ENCODE measurements at places on chromosomes 6 and 20.

GRCh38 chr20:46083101-46083500, 6.7 kb downstream of the NCOA5 start:
- no peak for DNase-seq

DNA sequence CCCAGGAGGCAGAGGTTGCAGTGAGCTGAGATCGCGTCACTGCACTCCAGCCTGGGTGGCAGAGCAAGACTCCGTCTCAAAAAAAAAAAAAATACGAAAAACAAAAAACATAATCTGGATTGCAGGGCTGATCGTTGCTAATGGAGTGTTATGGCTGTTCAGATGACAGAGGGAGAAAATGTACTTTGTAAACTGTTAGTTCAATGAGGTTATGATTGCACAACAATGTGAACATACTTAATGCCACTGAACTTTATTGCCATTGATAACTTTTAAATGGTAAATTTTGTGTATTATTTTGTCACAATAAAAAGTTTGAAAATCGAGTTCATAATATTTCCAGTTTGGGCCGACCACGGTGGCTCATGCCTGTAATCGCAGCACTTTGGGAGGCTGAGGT, 10.5 kb downstream of the C20orf173 start:
- DNase-seq, result no peak

- peak; percentile 24 for DNase-seq
Observed at GRCh38 chr6:48016020-48016755, 94.8 kb downstream of the PTCHD4 start.

DNA sequence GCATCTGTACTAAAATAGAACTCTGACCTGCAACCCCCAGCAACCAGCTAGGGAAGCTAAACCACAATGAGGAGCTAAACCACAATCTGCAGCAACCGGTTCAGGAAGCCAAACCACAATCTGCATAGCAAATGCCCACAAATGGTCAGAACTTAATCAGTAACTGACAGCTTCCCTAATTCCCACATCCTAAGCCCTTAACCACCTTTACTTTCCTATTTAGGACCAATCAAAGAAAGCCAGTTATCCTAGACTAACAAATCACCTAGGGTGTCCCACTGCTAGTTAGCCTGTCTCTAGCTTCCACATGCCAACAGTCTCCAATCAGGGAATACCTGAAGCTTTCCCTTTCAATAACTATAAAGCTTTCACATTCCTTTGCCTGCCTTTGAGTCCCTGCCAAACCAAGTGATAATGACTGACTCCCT, 424.6 kb upstream of the PTCHD4 start:
- peak; percentile 19 for DNase-seq

DNA sequence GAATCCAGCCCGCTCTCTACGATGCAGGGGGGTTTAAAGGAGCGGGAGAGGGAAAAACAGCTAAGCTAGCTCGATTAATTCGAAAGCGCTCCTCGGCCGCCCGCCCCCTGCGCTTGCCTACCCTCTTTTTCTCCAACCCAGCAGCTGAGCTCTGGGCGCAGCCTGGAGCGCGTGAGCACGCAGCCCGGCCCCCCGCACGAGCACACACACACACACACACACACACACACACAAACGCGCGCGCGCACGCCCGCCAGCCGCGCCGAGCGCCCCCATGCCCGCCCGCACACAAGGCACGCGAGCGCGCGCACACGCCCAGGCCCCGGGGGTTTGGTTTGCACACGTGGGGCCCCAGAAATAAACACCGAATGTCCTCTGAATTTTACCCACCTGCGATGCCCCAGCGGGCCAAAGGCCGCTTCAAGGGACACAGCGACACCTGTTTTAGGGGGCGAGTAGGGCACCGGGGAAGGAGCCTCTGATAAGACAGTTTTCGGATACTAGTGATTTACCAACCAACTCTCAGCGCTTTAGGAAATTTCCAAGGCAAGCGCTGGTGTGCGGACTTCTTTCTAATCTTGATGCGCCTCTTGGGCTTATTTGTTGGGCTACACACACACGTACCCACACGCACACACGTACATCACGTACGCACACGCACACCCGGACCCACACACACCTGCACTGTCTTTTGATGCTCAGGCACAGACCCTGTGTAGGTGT, 802 bp upstream of the NRN1 start:
- peak; percentile 74 for DNase-seq

DNA sequence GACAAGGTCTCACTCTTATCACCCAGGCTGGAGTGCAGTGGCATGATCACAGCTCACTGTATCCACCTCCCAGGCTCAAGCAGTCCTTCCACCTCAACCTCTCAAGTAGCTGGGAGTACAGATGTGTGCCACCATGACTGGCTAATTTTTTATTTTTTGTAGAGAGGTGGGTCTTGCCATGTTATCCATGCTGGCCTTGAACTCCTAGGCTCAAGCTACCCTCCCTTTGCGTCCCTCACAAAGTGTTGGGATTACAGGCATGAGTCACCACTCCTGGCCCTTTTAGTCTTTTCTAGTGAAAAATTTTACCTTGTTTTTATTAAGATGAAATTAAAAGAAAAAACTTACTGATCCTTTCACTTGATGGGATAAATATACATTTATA, 17.2 kb downstream of the CDC5L start:
- no peak for DNase-seq

DNA sequence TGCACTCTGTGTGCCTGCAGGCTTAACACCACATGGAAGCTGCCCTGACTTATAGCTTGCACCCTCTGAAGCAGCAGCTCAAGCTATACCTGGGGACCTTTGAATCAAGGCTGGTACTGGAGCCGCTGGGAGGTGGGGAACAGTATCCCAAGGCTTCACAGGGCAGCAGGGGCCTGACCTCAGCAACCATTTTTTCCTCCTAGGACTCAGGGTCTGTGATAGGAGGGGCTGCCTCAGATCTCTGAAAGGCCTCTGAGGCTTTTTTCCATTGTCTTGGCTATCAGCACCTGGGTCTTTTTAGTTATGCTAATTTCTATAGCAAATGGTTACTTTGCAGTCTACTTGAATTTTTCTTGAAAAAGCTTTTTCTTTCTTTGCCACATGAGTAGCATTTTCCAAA, 80.2 kb upstream of the OPRM1 start:
- no peak for DNase-seq

- no peak for DNase-seq
Observed at GRCh38 chr6:148997865-148998264, 251.0 kb downstream of the UST start.

- no peak for DNase-seq
Observed at GRCh38 chr6:52346503-52346902, 15.4 kb upstream of the PAQR8 start.

DNA sequence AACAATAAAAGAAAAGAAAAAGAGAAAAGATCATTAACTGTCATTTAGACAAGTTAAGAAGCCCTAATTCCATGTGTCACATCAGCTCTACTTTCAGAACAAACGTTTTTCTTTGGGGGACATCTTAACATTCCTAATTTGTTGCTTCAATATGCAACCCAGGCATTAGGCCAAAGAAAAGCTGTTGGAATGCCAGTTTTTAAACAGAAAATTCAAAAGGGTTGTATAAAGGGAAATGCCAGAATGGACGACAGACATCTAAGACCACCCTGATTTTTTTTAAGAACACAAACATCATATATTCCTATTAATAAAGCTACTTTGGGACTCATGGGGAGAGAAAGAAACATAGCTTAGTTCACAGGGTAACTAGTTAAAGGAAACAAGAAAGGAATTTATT, 315.0 kb downstream of the GMDS start:
- DNase-seq, result no peak

DNA sequence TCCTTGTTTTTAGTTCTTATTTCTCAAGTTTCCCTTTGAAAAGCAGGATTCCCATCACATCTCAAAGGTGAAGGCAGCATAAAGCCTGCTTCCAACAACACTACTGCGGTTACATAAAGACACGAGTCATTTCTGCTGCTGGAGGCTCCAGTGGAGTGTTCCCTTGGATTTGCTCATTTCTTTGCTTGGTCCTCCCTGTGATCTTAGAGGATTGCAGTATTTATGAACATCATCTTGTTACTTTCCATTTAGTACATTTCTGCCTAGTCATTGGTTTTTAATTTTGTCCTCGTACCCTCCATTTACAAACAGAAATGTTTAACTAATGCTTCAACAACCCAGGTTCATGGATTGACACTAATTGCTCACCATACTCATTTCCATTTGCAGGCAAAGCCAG, 298.8 kb downstream of the ZNF217 start:
- DNase-seq, result no peak
